ENCODE measurements at places on chromosomes 3 and 15. TPM values are rescaled to one million over a fixed set of nuclear protein-coding genes. Genes with fewer than 3 reads are reported as not detected.
A peak's percentile ranks its signal among the peaks of the same experiment; 100 is the strongest.

The DNASE1L3 gene
- total RNA-seq = not detected

The SLC2A2 gene
- total RNA-seq = under 0.01 TPM

The POC1A gene
- 5.6 TPM for total RNA-seq

The ZNF860 gene
- 0.86 TPM for total RNA-seq

The C3orf20 gene
- total RNA-seq = not detected

The KPNA1 gene
- 32.2 TPM for total RNA-seq

The MAP6D1 gene
- total RNA-seq = 3.5 TPM

The STAC gene
- 0.32 TPM for total RNA-seq

The OIP5 gene
- total RNA-seq = 8.6 TPM

The RARRES1 gene
- total RNA-seq = 6.4 TPM

GRCh38 chr3:73225146-73225855, 163.8 kb downstream of the EBLN2 start:
- no peak for DNase-seq

- DNase-seq = no peak
Observed at GRCh38 chr3:124920718-124921117, 13.8 kb downstream of the MUC13 start.

DNA sequence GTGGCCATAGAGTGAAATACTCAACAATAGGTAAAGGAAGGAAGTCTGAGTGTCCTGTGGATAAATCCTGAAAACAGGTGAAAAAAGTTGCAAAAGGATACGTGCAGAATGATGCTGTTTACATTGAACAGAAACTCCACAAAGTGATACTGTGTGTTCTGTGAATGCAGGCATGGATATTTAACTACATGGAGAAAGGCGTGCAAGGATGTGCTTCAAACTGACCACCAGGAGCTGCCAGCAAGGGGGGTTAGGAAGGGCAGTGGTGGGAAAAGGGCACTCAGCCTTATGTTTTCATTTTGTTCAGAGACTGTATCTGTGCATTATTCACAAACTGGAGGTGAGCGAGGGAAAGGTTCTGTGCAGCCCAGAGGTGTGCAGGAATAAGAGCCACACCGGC, 47.4 kb downstream of the DNAJB8 start:
- no peak for DNase-seq

- DNase-seq = no peak
Observed at GRCh38 chr15:57133127-57133968, 214.9 kb downstream of the TCF12 start.

- DNase-seq = no peak
Observed at GRCh38 chr3:79906106-79906505, 138.3 kb upstream of the ROBO1 start.

GRCh38 chr3:23496165-23496564, 293.0 kb downstream of the UBE2E2 start:
- DNase-seq = no peak

DNA sequence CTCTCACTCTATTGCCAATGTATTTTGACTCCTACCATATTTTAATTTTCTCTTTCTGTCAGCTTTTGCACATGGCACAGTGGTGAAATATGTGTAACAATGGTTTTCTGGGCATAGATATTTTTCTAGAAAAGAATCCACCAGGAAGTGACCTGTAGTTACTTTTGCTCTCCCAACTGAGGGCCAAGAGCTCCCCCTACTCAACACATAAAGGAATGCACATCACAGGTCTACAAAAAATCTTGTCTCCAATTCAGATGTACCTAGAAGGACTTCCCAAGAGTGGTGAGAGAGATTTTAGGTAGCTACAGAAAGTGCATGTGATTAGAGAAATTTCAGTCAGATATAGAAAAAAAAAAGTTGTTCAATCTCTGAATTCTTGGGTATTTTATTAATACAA, 15.6 kb downstream of the CPA3 start:
- no peak for DNase-seq

- no peak for DNase-seq
Observed at GRCh38 chr15:66130496-66131034, 123.0 kb downstream of the MEGF11 start.

GRCh38 chr3:72077473-72078259, 292.7 kb upstream of the PROK2 start:
- no peak for DNase-seq

DNA sequence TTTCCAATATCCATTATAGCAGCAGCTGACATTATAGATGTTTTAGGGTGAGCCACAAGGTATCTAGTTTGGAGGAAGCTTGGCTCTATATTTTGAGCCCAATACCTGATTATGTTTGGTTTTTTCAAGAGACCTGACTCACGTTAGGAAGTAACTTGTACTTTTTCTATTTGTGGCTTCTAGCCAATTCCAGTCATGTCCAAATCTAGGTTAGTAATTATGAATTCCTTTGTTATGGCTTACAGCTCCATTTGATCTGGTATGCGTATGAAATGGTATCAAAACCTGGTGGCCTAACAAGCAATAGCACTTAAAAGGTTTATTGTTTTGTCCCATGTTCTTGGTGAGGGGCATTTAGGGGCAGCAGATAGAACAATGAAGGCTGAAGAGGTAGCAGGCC, 115.9 kb downstream of the TOP2B start:
- DNase-seq = no peak

- DNase-seq = no peak
Observed at GRCh38 chr3:169475978-169476698, 187.4 kb downstream of the MECOM start.

GRCh38 chr15:68658151-68658550, 79.4 kb downstream of the CORO2B start:
- no peak for DNase-seq

- no peak for DNase-seq
Observed at GRCh38 chr15:50933341-50933740, 24.9 kb downstream of the AP4E1 start.

GRCh38 chr15:85748176-85748575, 46.5 kb downstream of the KLHL25 start:
- no peak for DNase-seq

GRCh38 chr3:29871087-29871486, 590.2 kb downstream of the RBMS3 start:
- DNase-seq = no peak

DNA sequence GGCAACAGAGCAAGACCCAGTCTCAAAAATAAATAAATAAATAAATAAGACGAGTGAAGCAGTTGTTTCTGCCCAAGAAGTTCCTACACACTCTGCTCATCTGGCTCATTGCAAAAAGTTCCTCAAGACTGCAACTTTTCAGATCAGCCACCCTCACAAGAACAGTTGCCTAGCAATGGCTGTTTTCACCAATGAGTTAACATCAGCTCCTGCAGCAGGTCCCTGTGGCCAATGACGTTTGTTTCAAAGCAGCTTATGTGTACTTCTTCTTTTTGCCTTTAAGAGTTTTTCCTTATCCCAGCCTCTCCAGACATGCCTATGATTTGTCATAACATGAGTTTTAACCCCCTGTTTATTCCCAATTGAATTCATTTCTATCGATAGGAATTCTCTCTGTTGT, 118.4 kb upstream of the SPRED1 start:
- no peak for DNase-seq

DNA sequence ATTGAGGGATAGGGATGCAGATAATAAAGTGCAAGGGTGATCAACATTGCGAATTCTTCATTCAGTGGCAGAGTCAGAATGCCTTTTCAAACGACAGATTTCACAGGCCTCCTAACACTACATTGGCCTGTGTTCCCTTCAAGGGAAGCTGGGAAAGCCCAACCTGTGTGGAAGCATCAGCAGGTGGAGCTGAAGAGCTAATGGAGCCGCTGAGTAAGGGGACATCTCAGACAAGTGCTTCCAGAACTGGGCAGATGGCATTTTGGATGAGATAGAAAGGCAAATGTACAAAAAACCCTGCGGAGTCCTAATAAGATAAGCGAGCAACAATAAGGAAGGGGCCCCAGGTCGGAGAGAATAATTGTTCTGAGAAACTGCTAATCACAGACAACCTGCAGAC, 8.5 kb upstream of the SLC24A5 start:
- DNase-seq = peak; percentile 16

DNA sequence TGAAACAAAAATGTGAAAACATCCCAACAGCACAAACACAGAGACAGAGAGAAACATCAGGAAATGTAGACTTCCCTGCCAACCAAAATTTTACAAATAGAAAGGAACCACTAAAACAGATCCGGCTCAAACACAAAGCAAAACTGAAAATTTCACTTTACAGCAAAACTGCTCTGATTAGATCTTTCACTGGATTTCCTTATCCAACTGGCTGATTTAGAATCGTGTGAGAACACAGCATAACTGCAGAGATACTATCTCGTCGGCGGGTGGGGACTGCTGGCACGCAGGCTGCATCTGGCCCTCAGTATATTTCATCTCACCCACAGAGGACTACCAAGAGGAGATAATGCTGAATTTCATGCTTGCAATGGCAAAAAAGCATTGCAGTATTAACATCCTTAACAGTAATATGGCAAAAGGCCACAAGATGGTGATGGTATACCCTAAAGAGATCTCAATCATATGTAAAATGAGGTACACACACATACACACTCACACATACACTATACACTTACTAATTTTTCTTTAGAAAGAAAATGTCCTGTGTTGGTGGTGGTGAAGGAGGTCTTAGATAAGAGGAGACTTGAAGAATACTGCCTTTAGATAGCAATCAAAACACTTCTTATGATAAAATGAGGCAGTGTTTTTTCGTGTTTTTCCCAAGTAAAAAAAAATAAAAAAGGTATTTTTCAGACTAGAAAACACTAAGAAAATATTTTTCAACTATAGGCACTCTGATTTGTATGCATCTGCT, 10.6 kb upstream of the LEO1 start:
- DNase-seq = peak; percentile 90
